Vagina (tissue), 2 donors: ENCODE measurements at places on chromosomes 2 and 18. TPM values are rescaled to one million over a fixed set of nuclear protein-coding genes. Genes with fewer than 3 reads are reported as not detected.

- peaks cover 12% of the 10 kb centered on the region for H3K4me1 ChIP-seq
- no peak overlapping the region for H3K4me3 ChIP-seq
- H3K27ac ChIP-seq: no peak overlapping the region
- no peaks in the 10 kb centered on the region for H3K27me3 ChIP-seq
- H3K36me3 ChIP-seq: no peaks in the 10 kb centered on the region
- no peak for DNase-seq
Observed at GRCh38 chr2:173397539-173397938, 42.9 kb downstream of the CDCA7 start.

DNA sequence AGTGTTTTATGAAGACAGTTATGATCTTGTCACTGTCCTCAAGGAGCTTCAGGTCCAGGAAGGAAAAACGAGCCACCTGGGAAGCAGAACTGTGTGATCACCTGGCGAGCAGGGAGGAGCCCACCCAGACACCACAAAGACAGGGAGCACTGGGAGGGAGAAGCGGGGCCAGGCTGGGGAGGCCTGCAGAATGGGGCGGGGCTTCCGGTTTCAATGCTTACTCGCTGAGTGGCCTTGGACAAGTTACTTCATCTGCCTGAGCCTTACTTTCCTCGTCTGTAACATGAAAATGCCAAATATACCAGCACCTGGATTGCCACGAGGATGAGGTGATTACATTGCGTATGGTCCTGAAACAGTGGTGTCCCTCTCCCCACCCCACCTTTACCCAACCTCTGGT lies 227.5 kb downstream of the ANKRD30B start:
- no peaks in the 10 kb centered on the region for H3K4me1 ChIP-seq
- no peak overlapping the region for H3K4me3 ChIP-seq
- no peak for DNase-seq
- H3K27ac ChIP-seq: no peak overlapping the region
- no peaks in the 10 kb centered on the region for H3K27me3 ChIP-seq

DNA sequence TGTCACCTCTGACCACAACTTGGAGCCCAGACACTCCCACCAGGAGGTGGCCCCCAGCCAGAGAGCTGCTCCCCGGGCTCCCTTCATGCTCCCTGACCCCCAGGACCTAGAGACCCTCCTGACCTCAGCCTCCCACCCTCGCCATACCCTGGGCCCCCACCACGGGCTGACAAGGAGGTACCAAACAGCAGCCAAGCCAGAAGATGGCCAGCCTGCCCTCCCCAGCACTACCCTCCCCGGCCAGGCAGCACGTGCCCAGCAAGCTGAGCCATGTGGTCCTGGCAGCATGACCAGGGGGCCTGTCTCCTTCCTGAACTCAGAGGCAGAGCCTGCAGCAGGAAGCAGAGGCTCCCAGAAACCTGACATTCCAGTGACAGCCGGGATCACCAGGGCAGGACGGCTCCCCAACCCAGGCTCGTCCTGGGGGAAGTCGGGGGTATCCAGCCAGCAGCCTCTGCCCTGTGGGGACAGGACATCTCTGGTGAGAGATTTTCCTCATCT lies 69.4 kb upstream of the GPC1 start:
- H3K4me3 ChIP-seq: no peak overlapping the region
- H3K27me3 ChIP-seq: no peaks in the 10 kb centered on the region
- DNase-seq: no peak
- H3K27ac ChIP-seq: no peak overlapping the region

DNA sequence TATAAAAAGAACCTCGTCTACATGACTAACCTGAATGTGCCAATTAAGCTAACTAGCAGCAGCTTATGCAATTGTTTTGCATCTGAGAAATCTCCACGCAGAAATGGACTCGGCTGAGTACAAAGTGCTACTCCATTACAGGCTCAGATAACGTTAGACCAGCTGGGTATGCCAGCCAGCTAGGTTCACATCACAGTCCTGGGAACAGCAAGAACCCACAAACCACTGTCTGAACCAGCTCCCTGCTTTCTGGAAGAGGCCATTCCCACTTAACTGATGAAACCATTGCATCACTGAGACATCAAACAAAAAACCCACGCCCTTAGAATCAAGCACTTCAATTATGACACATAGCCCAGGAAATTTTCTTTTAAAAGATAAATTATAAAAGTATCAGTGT lies 202.7 kb downstream of the CYRIA start:
- no peak for DNase-seq
- no peaks in the 10 kb centered on the region for H3K36me3 ChIP-seq
- H3K4me1 ChIP-seq: no peaks in the 10 kb centered on the region

DNA sequence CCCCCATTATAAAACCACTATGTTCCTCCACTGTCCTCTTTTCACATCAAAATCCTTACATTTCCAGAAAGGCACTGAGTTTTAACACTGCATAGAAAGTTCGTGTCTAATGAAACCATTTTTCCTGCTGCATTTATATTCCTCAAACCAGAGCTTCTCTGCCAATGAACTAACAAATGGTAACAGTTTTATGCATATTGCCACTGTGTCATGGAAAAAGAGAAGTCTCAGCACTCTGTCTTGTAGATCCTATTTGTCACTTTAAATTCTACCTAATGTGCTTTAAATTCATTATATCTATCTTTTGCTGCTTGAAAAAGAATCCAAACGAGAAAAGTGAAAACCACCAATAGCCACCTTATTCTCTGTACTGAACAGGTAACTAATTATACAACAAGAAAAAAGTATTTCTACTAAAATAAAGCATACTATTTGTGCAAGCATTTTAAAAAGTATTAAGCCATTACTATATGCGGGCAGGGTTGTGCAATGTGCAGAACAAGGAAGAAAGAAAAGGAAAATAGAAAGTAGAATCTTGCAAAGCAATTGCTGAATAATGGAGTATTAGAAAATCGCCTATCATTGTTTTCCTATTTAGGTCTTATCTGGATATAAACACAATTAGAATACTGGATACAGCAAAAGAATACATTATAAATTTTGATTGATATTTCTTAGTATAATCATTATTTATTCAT lies 328.9 kb downstream of the ZEB2 start:
- no peak overlapping the region for H3K27ac ChIP-seq
- no peaks in the 10 kb centered on the region for H3K36me3 ChIP-seq
- no peak for DNase-seq
- H3K4me1 ChIP-seq: no peaks in the 10 kb centered on the region
- no peak overlapping the region for H3K4me3 ChIP-seq
- no peaks in the 10 kb centered on the region for H3K27me3 ChIP-seq

NEURL3 gene
- total RNA-seq: 2.5 TPM

GRCh38 chr2:119820275-119820674 lies 60.6 kb downstream of the PTPN4 start:
- no peak for DNase-seq
- H3K27ac ChIP-seq: no peak overlapping the region
- H3K36me3 ChIP-seq: no peaks in the 10 kb centered on the region
- H3K27me3 ChIP-seq: no peaks in the 10 kb centered on the region

DNA sequence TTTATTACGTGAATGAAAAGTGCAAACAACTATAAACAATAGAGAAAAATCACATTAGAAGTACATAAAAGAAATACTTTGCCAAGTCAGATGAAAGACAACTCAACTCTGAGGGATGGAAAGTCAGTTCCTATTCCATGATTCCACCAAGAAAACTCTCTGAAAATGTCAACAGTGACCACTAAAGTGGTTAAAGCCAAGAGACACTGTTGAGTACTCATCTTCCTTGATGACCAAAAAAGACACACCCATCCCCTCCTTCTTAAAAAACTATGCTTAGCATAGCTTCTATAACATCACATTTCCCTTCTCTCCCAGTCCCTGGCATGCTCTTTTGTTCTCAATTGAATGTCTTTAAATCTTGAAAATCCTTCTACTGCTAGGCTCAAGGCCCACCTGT lies 160.0 kb downstream of the TCF4 start:
- peaks cover 9% of the 10 kb centered on the region for H3K4me1 ChIP-seq
- no peaks in the 10 kb centered on the region for H3K27me3 ChIP-seq
- no peaks in the 10 kb centered on the region for H3K36me3 ChIP-seq
- no peak for DNase-seq
- no peak overlapping the region for H3K4me3 ChIP-seq
- H3K27ac ChIP-seq: no peak overlapping the region
